Smooth muscle cell of the pulmonary artery (primary cell): ENCODE measurements at places on chromosomes 12 and 14. TPM values are rescaled to one million over a fixed set of nuclear protein-coding genes. Genes with fewer than 3 reads are reported as not detected.

The MEG3 gene
- 203 and 396 TPM in 2 replicates for total RNA-seq

The C12orf50 gene
- not detected in 2 replicates for total RNA-seq

The CAPZA3 gene
- not detected in 2 replicates for total RNA-seq

The CMA1 gene
- not detected in 2 replicates for total RNA-seq

The TNFAIP2 gene
- 46.8 and 69.0 TPM in 2 replicates for total RNA-seq

The SMAGP gene
- 9.6 and 19.1 TPM in 2 replicates for total RNA-seq

The PARP2 gene
- 6.3 and 6.9 TPM in 2 replicates for total RNA-seq

The AMDHD1 gene
- total RNA-seq = 0.07 and 0.13 TPM in 2 replicates
